Omental fat pad (tissue), 4 donors: ENCODE measurements at places on chromosomes 11 and 22. TPM values are rescaled to one million over a fixed set of nuclear protein-coding genes. Genes with fewer than 3 reads are reported as not detected.

DNA sequence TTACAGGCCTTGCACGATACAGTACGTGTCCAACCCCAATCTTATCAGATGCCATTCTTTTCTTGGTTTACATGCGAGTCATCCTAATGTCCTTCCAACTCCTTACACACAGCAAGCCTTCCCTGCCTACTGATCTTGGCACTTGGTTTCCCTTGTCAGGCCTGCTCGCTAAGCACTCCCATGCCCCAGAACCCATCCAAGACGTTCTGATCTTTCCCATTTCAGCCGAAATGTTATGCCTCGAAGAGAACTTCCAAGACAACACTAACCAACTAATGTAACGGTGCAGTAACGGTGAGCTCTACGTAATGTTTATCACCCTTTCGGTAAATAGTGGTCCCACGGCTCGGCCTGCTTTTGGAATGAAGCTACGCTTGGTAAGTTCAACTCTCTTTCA, 521 bp downstream of the PES1 start:
- no peak for DNase-seq

MFNG gene
- 47.9 TPM for total RNA-seq

GRCh38 chr22:21760640-21761039, 25.0 kb upstream of the YPEL1 start:
- DNase-seq, result no peak

DNA sequence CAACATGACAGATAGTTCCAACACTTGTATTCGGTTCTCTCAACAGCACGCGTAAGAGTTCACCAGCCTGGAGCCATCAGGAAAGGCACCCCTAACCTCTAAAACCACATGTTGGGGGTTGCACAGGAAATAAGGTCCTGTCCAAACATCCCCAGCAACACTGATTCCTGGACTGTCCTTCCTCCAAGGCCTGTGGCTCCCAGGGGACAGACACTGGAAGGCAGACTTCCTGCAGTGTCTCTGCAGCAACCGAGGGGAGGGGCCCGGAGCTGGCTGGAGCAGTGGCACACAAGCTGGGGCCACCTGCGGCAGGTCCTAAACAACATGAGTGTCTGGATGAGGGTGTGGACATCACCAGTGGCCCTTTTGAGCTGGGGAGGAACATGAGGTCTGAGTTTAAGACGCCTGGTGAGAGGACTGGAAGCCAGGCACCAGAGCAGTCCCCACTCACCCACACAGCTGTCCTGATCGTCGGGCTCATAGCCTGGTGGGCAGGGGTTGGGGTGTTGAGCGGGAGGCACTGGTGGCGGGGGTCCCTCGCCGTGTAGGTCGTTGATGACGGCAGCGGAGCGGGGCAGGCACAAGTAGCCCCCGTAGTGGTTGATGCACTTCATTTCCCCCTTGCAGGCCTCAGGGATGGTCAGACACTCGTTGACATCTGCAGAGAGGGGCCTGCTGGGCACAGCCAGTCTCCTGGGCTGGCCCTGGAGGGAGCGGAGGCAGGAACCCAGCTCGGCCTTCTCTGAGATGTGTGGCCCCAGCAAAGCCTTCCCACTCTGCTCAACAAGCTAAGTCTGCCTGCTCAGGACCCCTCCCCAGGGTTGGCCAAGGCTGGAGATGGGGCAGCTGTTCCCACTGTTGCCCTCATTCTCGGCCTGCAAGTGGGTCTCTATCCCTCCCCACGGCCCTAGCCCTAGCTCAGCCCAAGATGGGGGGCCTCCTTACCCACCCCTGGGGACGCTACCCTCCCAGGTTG, 1.6 kb downstream of the EFEMP2 start:
- no peak for DNase-seq

GRCh38 chr22:36329254-36330078, 58.3 kb downstream of the MYH9 start:
- no peak for DNase-seq

- DNase-seq, result no peak
Observed at GRCh38 chr11:119147604-119148333, 1.1 kb upstream of the ABCG4 start.

MUC6 gene
- total RNA-seq, result not detected

OR10D3 gene
- total RNA-seq, result not detected

DNA sequence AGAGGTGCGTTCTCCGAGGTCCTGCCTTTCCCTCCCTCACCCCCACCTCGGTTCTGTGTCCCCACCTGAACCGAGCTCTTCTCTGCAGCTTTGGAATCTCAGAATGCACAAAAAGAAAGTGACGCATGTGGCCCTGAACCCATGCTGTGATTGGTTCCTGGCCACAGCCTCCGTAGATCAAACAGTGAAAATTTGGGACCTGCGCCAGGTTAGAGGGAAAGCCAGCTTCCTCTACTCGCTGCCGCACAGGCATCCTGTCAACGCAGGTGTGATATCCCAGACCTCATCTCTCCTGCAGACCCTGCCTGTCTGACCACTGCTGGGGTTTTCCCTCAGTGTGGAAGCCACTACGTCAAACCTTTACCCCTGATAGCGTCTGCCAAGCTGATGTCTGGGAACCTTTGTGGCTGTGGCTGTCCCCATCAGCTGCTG, 13.9 kb downstream of the ACP2 start:
- DNase-seq, result no peak

DNA sequence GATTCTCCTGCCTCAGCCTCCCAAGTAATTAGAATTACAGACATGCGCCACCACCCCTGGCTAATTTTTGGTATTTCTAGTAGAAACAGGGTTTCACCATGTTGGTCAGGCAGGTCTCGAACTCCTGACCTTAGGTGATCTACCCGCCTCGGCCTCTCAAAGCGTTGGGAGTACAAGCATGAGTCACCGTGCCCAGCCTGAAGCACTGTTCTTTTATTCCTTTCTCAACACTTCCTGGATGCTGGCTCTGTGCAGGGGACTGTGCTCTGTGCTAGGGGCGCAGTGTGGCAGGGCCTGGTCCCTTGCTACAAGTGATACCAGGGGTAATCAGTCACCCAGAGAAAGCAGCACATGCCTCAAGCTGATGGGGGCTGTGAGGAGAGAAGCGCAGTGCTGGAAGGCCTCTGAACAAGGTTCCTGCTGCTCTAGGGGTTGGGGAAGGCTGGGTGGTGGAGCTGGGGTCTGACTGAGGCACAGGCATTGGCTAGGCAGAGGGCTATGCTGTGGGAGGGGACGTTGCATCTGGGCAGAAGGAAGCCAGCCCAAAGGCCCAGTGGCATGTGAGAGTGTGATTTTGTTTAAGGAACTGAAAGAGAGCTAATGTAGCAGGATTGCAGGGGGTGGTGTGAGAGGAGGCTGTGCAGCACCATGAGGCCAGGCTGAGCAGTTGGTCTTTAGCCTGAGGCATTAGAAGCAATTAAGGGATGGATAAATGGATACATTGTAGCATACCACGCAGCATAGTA, 42.5 kb downstream of the CABIN1 start:
- DNase-seq, result no peak

- DNase-seq, result no peak
Observed at GRCh38 chr22:48369789-48370507, 1457.7 kb downstream of the BRD1 start.

- DNase-seq, result no peak
Observed at GRCh38 chr22:44928711-44929358, 81.0 kb downstream of the PHF21B start.

DNA sequence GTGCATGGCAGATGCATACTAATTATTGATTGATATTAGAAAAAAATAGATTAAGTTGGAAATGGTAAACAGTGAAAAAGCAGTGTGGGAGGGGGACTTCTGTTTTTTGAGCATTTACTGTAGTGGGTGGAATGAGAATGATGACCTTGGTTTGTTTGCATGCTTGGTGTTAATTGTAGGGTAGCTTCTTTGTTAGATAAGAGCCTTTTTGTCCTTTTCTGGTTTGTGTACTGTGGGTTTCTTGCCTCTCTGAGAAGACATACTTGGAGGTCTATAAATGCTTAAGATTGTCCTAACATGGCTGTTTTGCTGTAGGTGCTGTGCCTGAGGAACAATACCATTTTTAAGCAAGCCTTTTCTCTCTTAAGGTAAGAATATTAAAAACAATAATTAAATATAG, 17.0 kb downstream of the MRPL48 start:
- DNase-seq, result no peak

GRCh38 chr11:16393340-16393739, 37.0 kb upstream of the SOX6 start:
- no peak for DNase-seq

DNA sequence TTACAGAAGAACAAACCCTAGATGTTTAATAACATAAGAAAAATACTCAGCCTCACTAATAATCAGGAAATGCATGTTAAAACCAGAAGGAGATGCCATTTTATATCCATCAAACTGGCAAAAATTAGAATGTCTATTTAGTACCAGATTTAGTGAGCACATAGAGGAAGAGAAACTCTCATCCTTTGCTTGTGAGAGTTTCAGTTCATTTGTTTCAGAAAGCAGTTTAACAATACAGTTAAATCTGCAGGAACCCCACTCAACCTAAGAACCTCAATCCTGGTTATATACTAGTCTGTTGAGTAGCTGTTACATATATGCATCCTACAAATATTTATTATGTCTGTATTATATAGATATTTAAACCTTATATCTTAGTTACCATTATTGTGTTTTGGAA, 172.6 kb downstream of the WNT11 start:
- DNase-seq, result no peak

DNA sequence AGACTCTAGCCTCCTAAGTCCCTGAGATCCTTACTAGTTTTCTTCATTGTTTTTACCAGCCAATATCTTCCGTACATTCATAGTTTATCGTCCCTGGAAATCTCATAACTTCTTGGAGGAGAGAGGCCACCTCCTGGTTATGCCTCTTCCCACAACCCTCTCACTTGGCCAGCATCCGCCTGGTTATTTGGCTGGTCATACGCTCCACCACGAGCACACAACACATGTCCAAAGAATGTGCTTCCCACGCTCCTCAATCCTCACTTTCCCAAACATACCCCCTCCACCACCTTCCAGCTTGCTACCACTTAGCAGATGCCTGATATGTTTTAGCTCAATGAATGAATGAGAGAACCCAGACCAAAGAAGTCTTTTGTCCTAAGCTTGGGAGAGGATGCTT, 83.5 kb upstream of the EIF3D start:
- DNase-seq, result no peak

- DNase-seq, result no peak
Observed at GRCh38 chr11:71146846-71147245, 105.5 kb downstream of the SHANK2 start.

PLCB3 gene
- total RNA-seq, result 26.5 TPM

- no peak for DNase-seq
Observed at GRCh38 chr11:112293614-112294013, 33.0 kb upstream of the PLET1 start.

DNA sequence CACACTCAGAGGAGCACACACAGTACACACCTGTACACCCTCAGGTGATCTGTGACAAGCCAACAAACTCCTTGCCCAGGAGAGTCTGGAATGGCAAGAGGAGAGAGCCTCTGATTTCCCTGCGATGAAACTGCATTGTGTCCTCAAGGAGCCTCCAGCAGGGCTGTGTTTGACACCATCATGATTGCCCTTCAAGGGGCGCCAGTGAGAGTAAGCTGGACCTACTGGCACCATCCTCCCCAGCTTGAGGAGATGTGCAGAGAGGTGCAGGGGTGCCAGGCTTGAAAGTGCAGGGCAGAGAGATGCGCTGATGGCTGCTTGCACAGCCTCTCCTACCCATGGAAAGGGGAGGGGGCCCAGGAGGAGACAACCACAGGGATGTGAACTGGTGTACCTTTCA, 188.8 kb upstream of the CADM1 start:
- no peak for DNase-seq

RPLP2 gene
- total RNA-seq, result 1,150 TPM

IGSF22 gene
- 0.13 TPM for total RNA-seq

- no peak for DNase-seq
Observed at GRCh38 chr11:73366265-73366610, 10.0 kb upstream of the RELT start.

ROBO3 gene
- total RNA-seq, result 30.4 TPM

TREH gene
- not detected for total RNA-seq

GRCh38 chr22:26367402-26368245, 61.4 kb upstream of the ASPHD2 start:
- DNase-seq, result peak; percentile 33

DNA sequence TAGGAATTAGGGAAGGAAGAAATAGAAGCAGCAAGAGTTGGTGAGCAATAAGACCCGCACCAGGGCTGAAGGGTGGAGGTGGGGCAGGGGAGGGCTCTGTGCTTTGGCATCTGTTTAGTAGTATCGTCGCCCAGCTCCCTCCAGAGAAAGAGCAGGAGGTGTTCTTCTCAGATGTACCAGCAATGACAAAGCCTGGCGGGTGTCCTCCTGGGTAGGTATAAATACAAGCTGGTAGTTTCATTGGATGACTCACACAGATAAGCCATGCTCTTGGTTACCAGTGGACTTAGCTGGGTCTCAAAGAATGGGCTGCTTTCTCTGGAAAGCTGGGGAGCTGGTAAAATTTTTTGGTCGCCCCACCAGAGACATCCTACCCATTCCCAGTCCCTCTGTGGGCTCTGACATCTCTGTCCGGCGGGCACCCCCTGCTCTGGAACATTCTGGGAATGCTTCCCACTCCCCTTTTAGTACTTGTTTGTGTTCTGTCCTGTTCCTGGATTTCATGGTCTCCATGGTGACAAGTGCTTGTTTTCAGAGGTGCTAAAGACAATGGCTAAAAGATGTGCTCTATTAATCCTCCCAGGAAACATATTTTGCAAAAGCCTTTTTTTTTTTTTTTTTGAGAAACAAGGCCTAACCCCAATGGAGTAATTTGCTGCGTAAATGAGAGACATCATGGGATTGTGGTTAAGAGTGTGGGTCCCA, 15.4 kb upstream of the TUBA8 start:
- DNase-seq, result no peak

DNA sequence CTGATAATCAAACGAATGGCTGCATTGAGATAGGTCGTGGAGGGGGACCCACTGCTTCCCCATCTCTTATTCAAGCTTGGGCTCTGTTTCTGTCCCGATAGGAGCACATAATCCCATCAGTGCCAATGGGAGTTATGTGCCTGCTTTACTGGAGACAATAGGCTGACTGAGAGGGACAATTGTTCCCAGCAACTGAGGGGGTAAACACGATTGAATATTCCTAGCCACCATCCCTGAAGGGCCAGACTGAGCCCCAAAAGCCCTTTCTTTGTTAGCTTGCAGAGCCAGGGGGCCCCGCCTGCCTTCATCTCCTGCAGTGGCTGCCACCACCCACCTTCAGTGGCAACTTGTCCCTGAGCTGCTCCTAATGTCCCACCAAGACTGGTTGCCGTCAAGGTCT, 172.8 kb upstream of the NAV2 start:
- no peak for DNase-seq

SCT gene
- total RNA-seq, result not detected
